ENCODE measurements at places on chromosomes 2 and 18. TPM values are rescaled to one million over a fixed set of nuclear protein-coding genes. Genes with fewer than 3 reads are reported as not detected.
A peak's percentile ranks its signal among the peaks of the same experiment; 100 is the strongest.

- DNase-seq: no peak
These were observed 29.0 kb upstream of the CAVIN2 start for GRCh38 chr2:191875859-191876258.

DNA sequence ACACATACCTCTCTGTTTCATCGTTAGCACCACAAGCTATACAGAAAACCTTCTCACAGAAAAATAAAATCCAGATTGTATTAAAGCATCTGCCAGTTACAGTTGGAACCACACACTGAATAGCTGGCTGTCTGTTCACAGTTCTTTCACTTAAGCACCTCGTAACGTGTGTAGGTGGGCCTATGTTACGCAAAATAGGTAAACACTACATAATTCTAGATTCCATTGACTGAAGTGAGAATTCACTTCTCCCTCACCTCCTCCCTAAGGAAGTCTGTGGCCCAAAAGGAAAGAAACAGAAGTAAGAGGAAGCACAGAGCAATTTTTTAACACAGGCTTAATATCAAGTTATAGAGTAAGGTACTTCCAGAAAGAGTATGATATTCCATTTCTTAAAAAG is 24.9 kb downstream of the PELI1 start:
- no peak for DNase-seq

Gene FBXO41
- 7.7 TPM for total RNA-seq

Gene VPS4B
- total RNA-seq: 44.7 TPM

Gene ANKRD30B
- total RNA-seq: 0.51 TPM

DNA sequence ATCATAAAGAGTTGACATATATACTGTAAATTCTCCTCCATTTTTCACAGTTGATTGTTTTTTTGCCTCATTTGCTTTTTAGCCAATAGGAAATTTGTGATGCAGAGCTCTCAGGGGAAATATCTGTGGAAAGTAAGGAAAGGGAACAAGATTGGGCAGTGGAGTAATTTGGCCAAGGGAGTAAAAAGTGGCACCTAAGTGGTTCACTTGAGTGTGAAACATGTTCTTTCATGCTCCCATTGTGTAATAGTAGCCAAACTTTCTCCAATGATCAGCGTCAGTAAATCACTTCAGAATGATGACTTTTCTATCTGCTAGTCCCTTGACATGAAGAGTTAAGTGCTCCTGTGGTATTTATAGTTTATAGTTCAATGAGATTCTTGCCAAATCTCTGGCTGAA is 141.9 kb upstream of the KCNJ3 start:
- DNase-seq: no peak

- peak; percentile 49 for DNase-seq
These were observed 665 bp downstream of the MCM6 start for GRCh38 chr2:135875491-135876065.

All from PC-3 (cell line).